ENCODE measurements at places on chromosomes 7 and 10.

GRCh38 chr10:10128387-10128786 is 889.3 kb upstream of the CELF2 start:
- DNase-seq = no peak

DNA sequence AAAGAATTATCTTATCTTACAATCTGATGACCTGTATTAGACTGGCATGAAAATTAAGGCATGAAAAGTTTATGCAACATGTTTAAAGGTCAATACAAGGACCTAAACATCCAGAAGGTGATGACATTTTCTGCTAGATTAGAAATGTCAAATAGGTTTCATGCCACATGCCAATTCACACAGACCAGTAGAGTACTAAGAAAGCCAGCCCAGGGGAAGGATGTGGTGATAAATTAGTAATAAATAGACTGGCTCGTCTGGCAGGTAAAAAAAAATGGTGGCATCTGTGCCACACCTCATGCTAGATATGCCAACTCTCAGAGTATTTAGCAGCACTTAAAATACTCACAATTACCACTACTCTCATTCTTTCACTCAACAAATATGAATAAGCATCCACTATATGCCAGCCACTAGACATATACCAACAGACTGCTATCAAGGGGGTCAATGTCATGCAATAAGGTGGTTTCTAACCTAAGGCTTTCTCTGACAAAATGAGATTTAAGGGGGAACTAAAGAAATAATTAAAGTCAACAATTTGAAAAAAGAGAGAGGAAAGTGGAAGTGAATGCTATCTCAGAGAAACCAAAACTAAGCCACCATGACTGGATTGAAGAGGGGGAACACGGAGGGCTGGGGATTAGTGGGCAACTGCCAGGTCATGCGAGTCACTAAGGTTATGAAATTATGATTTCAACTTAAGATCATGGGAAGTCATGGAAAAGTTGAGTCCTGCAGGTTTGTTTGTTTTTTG is 83.5 kb downstream of the SGMS1 start:
- no peak for DNase-seq

GRCh38 chr10:63217120-63217605 is 84.0 kb downstream of the NRBF2 start:
- DNase-seq = no peak

- no peak for DNase-seq
These were observed 164.7 kb downstream of the ZMYND11 start for GRCh38 chr10:299969-300368.

DNA sequence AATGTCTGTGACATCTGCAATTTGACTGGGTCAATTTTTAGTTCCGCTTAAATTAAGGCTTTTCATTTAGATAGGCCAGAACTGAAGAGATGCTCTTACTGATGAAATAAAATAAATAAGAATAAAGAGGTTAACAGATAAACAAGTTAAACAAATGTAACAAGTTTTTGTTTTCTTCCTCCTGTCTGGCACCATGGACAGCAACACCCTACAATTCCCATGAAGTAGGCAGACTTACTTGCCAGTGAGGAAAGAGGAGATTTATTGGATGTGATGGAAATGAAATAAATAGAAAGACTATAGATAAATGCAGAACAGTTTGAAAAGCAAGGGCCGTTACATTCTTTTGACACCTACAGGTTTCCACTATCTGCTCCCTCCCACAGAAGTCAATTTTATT is 118.5 kb downstream of the AMPH start:
- no peak for DNase-seq

DNA sequence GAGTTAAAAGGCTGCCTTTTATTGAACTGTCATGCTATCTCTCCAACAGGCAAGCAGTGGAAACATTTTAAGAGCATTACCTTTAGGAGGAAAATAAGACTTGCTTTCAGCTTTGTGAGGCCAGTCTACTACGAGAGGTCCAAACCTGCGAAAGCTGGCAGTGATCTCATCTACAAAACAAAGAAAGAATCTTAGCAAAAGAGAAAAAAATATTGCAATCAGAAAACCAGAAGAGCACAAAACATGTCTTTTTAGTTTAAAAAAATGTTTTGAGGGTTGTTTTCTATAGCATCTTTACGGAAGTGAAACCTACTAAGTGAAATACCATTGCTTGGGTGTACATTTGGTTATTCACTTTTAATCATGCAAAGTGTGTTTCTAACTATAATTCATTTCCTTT is 147.9 kb downstream of the CPEB3 start:
- no peak for DNase-seq

DNA sequence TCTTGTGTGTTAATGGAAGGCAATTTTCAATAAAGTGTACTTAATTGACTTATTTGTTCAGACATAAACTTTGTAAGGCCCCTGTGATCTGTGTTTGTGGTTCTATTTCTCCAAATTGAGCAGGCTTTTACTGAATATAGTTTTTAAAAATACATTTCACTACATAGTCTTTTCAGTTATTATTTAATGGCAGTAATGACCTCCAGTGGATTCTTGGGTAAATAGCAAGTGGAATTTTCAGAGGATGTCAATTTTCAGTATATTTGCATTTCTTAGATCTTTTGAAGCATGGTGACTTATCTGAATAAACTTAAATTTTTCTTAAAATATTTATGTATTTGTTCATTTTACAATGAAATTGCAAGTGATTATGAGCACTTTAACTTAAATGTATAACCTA is 203.1 kb upstream of the PCLO start:
- DNase-seq = no peak

- no peak for DNase-seq
These were observed 23.2 kb upstream of the C1GALT1 start for GRCh38 chr7:7159063-7159658.

GRCh38 chr10:33684211-33684611 is 349.7 kb upstream of the NRP1 start:
- no peak for DNase-seq

DNA sequence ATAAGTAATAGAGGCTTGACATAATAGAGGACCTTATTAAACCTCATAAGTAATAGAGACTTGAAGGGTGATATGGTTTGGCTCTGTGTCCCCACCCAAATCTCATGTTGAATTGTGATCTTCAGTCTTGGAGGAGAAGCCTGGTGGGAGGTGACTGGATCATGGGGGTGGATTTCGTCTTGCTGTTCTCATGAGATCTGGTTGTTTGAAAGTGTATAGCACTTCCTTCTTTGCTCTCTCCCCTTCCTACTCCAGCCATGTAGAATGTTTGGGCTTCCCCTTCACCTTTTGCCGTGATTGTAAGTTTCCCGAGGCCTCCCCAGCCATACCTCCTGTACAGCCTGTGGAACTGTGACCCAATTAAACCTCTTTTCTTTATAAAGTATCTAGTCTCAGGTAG is 8.6 kb downstream of the KIFBP start:
- DNase-seq = no peak

DNA sequence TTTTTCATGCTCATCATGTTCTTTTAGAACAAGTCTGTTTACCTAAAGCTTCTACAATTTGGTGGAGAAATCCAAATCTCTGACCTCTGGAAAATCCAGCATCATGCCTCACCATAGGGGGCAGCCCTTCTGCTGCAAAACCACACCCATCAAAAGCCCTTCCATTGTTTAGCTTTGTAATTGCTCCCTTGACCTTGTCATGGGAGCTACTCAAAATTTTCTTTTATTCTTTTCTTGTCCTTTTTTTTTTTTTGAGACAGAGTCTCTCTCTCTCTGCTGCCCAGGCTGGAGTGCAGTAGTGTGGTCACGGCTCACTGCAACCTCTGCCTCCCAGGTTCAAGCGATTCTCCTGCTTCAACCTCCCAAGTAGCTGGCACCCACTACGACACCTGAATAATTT is 234.4 kb downstream of the NEBL start:
- no peak for DNase-seq

GRCh38 chr10:50619166-50619565 is 4.6 kb downstream of the SGMS1 start:
- DNase-seq = no peak

DNA sequence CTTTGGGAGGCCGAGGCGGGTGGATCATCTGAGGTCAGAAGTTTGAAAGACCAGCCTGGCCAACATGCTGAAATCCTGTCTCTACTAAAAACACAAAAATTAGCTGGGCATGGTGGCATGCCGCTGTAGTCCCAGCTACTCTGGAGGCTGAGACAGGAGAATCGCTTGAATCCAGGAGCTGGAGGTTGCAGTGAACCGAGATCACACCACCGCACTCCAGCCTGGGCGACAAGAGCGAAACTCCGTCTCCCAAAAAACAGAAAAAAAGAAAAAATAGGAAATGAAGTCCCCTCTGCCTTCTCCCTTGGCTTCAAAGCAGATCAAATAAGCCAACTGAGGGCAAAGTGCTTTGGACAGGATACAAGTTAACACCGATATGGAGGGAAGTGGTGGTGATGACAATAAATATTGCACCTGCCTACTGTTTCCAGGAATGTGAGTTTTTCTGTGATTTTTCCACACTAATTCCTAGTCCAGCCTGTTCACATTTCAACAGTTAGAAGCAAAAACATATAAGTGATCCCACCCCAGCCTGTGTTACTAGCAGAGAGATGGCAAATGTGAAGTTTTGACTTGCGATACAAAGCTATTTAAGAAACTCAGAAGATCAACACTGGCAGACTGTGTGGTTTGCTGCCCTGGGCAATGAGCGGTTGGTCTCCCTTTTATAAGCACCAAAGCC is 291.2 kb upstream of the AOAH start:
- no peak for DNase-seq

GRCh38 chr10:132943791-132944404 is 1.5 kb upstream of the CFAP46 start:
- DNase-seq = no peak

- DNase-seq = no peak
These were observed 64.3 kb downstream of the PLXNA4 start for GRCh38 chr7:132511921-132512320.

GRCh38 chr7:54769203-54769602 is 10.2 kb upstream of the SEC61G start:
- DNase-seq = no peak

DNA sequence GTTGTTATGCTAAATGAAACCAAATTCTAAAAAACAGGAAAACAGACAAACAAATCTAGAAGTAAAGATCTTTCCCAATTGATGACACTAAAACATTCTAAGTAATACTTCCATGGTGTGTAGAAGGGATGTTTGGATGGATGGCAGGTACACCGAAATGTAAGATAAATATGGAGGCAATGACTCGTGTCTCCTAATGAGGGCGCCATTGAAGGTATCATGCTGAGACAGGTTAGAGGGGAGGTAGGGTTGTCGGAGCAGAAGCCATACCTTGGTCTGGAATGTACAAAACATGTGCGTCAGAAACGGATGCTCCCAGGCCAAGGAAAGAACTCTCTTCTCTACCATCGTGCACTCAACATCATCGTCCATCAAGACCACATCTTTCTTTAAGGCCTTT is 101.4 kb downstream of the PRKCQ start:
- no peak for DNase-seq

DNA sequence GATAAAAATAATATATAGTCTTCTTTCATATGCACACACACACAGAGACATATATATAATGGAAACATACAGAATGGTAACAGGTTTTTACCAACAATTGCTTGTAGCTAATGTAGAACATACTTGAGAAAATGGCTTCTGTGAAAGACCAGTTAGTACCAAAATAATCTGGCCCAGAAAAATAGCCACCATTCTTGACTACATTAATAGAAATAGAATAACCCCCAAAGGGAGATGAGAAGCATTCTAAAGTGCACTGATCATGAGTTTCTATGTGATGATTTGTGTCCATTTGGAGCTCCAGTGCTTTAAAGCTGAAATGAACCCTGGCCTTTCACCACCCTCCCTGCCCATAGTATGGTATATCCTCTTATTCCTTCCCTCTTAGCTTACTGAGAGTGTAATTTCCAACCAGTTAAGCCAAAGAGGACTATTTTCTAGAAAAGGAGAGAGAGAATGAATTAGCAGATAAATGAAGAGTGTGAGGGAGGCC is 22.9 kb upstream of the IFIT2 start:
- DNase-seq = no peak

DNA sequence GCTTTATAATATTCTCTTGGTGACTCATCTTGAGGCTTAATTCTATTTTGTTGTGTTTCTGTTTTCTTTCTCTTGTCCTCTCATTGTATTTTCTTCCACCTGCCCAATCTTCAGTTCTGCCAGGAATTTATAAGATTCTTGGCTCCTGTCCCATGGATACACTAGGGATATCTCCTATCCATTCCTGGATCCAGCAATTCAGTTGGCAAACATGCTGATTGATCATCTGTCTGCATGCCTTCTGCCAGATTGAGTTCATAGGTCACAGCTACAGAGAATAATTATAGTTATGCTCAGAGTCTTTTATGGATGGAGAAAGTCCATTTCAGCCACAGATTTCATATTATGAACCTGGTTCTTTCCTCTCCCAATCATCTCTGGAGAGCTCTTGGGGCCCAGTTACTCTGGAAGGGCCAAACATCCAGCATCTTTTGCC is 140.4 kb upstream of the MAGI2 start:
- no peak for DNase-seq

DNA sequence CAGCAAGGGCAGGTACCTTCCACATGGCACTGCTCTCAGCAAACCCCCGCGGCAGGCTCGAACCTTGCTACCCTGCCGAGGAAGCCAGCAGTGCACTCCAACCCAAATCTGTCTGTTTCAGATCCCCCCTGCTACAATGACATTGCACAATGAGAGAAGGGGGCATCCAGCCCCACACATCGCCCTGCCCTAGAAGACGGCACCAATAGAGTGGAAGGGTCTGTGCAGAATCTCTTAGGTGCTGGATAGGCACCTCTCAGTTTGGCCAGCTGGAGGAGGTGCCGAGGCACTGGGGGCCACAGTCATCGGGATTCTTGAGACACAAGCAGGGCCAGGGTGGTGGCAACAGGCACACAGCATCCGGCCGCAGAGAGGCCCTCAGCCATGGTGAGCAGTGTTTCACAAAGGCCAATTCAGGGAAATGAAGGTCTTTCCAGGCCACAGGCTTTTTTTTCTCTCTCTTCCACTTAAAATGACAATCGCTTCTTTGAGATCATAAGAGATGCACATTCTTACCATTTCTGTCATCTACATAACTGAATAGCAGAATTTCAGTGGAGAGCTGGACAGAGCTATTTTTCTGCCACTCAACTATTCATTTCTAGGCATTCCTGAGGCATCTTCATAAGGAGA is 281.3 kb downstream of the TNS3 start:
- no peak for DNase-seq

- no peak for DNase-seq
These were observed 107.9 kb downstream of the KAT6B start for GRCh38 chr10:74934100-74934812.

DNA sequence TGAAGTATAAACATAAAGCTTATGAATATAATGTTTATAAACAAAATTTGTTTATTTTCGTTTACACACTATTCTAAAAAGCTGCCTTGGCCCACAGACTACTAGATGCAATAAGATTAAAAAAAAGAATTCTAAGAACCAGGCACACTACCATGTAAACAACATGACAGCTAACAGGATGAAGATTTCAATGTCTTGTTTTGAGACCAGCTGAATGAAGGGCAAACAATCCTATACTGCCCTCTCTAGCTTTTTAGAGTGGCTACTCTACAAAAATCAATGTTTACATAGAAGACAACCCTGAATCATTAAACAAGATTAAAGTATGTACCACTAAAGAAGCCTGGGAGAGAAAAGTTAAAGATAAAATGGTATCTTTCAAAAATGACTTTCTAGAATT is 38.6 kb downstream of the SLC25A40 start:
- DNase-seq = no peak

- no peak for DNase-seq
These were observed 528.1 kb upstream of the FZD8 start for GRCh38 chr10:36170142-36170719.

GRCh38 chr7:7098280-7098818 is 84.0 kb upstream of the C1GALT1 start:
- DNase-seq = no peak
